ENCODE measurements at places on chromosomes 7 and 10.

DNA sequence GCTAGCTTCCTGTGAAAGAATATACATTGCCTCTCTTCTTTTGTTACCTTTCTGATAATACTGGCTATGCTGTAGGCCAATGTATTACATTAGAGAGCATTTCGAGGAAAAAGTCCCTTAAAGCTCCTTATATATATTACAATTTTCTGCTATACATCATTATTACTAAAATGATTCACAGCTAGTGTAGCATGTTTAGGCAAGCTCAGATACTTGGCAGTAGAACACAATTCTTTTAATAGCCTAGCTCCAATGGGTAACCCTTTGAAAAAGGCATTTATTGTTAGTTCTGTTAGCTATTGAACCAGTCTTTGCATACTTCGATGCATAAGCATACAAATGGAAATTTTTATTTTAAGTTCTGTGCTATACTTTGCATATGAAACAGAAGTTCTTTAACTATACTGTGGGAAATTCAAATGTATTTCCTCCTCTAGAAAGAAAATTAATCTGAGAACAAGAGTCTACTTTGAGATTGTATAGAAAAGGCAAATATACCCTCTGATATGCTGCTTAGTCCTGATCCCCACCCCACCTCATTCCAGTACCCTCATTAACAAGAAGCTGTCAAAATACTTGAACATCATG, 55.6 kb upstream of the SKAP2 start:
- no peak for DNase-seq

GRCh38 chr7:103857435-103857834, 132.0 kb downstream of the RELN start:
- peak; percentile 3 for DNase-seq

DNA sequence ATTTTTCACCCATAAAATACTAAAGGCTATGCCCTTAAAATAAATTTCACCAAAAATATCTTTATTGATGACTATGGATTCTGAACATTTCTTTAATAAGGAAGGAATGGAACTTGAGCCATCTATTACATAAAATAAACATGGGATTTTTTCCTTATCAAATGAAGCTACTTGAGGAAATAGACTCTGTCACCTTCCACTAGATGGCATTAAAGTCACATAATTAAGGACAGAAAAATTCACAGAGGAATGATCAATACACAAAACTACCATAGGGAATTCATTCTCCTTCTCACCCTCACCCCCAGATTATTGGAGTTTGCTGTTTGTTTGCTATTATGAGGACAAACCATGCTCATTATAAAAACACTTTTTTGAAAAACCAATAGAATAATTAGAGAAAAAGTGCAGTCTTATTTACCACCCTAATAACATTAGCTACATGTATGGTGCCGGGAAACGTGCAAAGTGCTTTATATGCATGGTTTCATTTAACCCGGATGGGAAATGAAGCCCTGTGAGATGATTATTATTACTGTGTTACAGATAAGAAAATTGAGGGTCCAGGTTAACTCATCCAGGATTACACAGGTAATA, 21.1 kb upstream of the FOXI2 start:
- no peak for DNase-seq

GRCh38 chr10:103145860-103146466, 47.1 kb downstream of the NT5C2 start:
- no peak for DNase-seq

DNA sequence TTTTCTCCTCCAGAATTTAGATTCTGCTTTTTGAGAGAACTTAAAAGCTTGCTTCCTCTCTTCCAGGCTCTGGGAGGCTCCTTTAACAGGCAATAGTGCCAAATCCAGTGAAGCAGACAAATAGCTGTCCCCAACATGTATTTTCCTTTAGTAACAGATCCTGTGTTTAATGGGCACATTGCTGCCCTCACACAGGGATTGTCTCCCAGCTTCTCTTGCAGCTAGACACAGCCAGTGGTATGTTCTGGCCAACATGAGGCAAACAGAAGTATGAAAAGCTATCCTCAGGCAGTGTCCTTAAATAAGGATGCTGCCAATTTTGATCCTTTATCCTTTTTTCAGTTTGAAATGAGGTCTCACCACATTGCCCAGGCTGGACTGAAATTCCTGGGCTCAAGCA, 38.2 kb downstream of the MALSU1 start:
- DNase-seq = no peak

DNA sequence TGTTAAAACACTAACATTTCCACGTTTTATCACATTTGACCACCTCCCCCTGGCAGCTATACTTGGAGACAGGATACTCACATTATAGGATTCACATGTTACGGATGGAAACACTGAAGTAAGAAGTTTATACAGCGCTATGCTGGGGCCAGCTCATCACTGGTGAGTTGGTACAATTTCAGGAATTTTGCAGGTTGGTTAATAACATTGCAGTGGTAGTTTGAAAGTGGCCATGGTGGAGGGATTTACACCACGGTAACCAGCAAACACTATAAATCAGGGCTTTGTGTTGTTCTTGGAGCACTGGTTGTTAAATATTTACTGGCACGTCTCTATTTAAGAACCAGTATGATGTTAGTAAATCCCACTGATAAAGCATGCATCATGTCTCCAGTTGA, 174.0 kb downstream of the GFRA1 start:
- no peak for DNase-seq

DNA sequence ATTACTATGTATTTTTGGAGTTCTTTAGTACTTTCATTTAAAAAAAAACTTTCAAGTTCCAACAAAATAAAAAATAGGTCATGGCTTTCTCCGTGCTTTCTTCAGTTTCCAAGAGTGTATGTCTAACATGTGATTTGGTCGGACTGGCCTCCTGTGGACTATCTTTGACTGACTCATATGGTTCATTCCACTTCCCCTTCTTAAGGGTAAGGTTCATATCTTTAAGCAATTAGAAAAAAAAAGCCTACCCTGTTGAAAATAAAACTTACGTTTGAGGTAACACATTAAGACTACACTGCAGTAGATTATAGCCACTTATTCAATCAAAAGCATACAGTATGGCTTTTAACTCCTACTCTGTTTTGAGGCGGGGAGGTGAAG, 112.8 kb upstream of the AHR start:
- DNase-seq = no peak

DNA sequence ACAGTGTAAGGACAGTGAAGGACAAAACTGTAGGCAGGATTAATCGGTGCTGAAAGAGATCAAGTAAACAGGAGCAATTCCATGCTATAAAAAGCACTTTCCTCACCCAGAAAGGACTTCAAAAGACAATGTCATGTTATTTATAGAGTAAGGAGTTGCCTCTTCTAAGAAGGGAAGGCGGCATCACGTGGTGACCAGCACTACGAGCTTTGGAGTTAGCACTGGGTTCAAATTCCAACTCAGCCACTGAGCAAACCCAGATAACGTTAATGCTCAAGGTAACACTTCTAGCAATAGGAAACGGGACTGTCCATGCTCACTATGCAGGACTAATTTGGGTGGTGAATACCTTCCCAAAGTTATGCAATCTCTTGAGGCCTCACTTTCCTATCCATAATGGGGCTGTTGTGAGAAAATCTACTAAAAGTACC, 715 bp upstream of the PANK1 start:
- peak; percentile 38 for DNase-seq
